SHP77 (cell line): ENCODE measurements at places on chromosomes 7 and 10.

DNA sequence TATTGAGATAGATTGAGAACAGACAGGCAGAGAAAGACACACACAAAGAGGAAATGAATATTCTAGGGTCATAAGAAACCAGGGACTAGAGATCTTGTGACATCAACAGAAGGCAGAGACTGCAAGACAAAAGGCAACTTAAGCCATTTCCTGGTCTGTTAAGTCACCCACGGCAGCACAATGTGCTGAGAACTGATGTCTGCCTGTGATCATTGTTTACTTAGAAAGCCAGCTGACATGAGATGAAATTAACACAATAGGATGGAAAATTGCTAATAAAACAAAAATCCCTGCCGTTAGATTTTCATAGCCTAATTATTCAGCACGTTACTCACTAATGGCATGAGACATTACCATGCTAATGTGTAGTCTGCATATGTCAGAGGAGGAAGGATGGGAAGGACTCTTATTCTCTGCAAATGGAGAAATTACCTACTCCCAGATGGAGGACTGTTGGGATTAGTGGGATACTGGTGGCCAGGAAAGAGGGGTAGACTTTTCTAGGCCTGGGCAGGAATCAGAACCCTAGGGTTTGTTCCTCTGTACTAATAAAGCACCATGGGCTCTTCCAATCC is 191.3 kb upstream of the PODXL start:
- no peak for DNase-seq

GRCh38 chr7:81457852-81458522 is 311.9 kb downstream of the HGF start:
- peak; percentile 26 for DNase-seq

DNA sequence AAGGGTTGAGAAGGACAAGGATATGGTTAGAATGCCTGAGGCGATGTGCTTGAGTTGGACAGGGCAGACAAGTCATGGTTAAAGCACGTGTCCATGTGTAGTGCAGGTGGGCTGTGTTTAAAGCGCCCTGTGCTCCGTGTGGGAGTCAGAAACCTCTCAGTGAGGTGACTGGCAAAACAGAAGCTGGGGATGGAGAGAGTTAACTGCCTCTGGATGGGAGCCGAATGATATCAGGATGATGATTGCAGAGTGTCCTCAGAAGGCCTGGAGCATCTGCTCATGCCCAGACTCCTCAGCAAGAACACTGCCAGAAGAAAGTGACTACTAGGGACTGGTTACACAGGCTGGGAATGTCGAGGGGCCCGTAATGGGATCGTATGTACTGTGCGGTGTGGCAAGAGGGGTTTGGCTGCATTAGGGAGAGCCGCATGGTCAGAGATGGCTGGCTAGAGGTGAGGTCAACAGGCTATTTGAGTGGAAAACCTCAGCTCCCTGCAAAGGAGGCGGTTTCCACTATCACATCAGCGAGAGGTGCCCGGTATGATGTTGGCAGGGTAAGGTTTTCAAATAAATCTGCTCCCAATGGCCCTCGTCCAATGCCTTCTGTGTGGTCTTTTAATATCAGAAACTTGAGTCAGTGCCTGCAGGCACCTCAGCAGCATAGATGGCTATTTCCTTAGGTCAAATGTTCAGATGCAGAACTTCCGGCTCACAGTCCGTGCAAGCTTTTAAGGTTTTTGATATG is 26.1 kb upstream of the MRC1 start:
- no peak for DNase-seq

- DNase-seq = peak; percentile 54
These were observed 67.3 kb downstream of the GLCCI1 start for GRCh38 chr7:8035647-8036518.

DNA sequence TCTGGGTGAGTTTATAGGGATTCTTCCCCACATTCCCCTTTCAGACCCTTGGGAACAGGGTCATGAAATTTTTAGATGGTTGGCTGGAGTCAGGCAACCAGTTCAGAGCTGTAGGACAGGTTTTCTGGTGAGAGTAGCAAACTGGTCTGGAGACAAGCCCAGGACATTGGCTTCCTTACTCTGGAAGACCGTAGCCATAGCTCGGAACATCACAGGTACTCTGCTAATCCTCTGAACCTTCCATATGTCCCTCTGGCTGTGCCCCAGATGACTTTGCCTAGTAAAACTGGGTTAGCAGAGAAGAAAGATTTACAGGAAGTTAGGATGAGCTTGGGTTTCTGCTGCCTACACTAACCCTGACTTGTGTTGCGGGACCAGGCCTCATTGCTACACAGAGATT is 104.5 kb upstream of the MKLN1 start:
- no peak for DNase-seq

DNA sequence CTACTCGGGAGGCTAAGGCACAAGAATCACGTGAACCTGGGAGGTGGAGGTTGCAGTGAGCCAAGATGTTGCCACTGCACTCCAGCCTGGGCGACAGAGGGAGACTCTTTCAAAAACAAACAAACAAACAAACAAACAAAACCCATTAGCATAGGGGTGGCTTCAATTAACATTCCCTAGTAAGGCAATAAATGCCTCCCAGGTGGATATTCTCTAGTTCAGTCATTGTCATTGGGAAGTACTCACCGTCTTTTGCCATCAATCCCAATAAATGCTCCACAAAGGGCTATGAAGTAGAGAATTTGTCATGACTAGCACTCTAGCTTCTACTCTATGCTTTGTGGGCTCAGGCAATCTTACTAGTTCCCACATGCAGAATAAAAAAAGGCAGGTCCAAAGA is 11.7 kb upstream of the TMEM254 start:
- no peak for DNase-seq

DNA sequence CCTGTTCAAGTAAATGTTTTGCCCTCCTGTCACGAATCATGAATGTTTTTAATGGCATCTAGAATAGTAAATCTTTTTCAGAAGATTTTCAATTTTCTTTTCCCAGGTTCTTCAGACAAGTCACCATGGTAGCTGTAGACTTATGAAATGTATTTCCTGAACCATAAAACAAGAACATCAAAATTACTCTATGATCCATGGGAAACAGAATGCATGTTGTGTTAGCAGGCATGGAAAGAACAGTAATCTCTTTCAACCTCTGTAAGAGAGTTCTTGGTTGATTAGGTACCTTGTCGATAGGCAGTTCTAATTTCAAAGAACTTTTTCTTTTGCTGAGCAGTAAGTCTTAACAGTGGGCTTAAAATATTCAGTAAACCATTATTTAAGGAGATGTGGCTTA is 17.6 kb downstream of the AKR1C1 start:
- no peak for DNase-seq

DNA sequence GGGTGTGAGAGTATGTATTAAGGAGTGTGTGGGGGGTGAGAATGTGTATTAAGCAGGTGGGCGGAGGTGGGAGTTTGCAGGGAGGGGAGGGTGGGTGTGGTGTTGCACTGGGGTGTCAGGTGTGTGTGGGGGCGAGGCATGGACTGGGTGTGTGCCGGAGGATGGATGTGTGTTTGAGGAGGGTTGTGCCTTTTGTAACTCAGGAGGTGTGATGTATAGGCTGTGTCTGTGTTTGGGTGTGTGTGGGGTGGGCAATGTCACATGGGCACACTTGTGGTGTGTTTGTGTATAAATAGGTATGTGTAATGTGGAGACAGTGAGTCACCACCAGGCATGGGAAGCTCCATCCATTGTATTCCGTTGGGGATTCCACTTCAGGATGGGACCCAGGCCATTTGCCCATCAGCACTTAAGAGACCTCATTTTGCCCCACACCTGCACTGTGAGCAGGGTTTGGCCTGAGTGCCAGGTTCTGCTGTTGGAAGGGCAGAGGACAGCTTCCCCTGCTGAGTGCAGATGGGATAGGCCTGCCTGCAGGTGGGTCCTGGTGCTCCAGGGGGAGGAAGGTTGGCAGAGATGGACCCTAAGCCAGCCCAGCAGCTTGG is 5.8 kb downstream of the UNC5B start:
- no peak for DNase-seq

DNA sequence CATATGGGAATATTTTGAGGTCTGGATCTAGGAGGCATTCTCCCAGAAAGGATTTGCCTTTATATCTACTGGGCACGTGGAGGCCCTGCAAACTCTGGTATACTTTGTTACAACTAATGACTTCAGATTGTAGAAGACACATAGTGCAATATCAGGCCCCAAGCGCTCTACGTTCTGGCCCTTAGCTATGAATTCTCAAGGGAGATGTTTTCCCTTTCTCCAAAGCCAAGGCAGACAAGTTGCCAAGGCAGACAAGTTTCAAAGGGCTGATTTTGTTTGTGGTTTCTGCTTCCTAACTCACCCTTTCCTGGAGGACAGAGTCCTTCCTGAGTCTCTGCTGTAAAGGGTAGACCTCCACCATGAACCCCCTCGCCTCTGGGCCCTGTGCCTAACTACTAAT is 99.4 kb upstream of the CTTNBP2 start:
- no peak for DNase-seq

DNA sequence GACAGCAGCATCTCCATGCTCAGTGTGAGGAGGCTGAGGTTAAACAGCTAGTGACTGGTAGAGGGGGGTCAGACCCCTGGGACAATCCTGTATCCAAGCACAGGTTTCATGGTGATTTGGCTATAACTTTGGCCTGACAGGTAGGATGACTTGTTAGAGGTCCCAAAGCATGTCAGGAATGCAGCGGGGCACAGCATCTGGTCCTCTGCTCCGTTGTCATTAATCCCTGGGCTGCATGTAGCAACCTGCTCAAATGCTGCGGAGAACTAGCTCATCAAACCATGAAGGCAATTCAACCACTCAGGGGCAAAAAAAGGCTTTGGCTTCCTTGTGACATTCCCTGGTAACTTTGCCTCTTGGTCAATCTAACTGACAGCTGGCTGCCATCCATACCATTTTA is 26.8 kb downstream of the WNT2 start:
- DNase-seq = no peak
